IMR-90 (cell line): ENCODE measurements at places on chromosomes 4 and X. TPM values are rescaled to one million over a fixed set of nuclear protein-coding genes. Genes with fewer than 3 reads are reported as not detected.
A peak's percentile ranks its signal among the peaks of the same experiment; 100 is the strongest.

GRCh38 chr4:139763672-139764071 is 98.1 kb downstream of the MGST2 start:
- no peak for DNase-seq

- DNase-seq, result no peak
Observed at GRCh38 chrX:78514852-78515251, 144.3 kb downstream of the RTL3 start.

GRCh38 chr4:151324124-151324751 is 1.2 kb downstream of the SH3D19 start:
- no peak for DNase-seq

CD40LG gene
- total RNA-seq, result not detected in 2 replicates

BMX gene
- total RNA-seq, result not detected in 2 replicates

MAGEA1 gene
- total RNA-seq, result not detected in 2 replicates

DNA sequence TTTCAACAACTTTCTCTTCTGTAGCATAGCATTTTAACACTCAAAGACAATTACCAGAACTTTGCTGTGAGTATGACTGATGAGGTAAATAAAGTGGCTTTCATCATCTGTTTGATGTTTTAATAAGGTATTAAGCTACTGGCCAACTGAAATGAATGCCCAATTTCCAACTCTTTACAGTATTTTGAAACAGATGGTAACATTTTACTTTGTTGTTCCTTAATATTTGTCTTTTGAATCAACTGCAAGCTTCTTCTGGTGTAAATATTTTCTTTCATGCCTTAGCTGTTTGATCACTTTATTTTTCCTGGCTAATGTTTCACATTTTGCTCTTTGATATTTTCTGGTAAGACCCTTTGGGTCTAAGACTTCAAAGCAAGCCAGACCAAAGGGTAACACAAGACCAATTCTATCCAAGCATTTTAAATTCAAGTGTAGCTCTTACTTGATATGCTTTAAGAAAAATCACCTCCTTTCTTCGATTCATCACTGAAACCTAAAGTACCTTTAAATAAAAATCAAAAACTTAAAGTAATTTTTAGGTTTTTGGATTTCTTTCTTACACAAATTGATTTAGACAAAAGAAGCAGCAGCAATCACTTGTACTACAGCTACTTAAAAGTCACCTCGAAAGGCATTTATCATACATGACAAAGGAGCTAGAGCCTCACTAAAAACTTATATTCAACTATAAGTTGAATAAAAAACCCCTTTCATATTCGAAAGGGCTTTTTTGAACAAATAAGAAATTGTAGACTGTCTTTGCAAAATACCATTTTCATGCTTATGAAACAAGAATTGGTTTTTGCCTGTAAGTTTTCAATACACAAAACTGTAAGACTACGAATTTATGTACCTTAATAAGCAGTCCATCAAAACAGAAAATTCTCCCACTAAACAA is 57.6 kb downstream of the TBCK start:
- peak; percentile 7 for DNase-seq

NOCT gene
- total RNA-seq, result 30.8 and 41.4 TPM in 2 replicates

HSFX2 gene
- total RNA-seq, result not detected in 2 replicates

DNA sequence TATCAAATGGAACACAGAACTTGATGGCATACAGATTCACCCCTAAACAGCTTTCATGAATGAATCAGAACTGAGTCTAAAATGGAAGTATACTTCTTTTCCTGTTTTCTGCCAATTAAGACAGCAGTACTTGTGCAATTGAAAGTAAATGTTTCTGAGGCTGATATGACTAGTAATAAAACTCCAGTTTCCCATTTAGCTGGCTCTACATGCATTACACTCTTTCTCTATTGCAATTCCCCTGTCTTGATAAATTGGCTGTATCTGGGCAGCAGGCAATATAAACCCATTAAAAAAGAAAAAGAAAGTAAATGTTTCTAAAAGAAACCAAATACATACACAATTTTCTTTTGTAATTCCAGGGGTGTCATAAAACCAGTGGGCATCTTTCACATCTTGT is 4.6 kb downstream of the NOA1 start:
- DNase-seq, result no peak

GRCh38 chr4:186368281-186368680 is 102.3 kb downstream of the F11 start:
- DNase-seq, result no peak

C4orf51 gene
- not detected in 2 replicates for total RNA-seq

DNA sequence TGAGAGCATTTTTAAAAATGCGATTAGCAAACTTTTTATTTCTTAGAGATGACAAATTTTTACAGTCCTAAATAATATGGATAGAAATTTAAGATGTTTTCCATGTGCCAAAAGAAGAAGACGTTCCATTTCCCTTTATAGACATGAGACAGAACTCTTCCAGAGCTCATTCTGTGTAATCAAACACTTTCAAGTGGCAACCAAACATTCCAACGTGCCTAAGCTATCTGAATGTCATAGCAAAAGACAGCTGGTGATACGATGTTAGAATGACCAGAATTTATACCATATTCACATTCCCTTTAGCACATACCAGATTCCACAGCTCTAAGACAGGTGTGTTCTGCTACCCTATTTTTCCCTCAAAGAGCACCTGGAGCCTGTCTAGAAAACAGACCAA is 133.2 kb downstream of the ENOX2 start:
- no peak for DNase-seq

- DNase-seq, result no peak
Observed at GRCh38 chrX:57822398-57822797, 87.9 kb downstream of the ZXDA start.

DNA sequence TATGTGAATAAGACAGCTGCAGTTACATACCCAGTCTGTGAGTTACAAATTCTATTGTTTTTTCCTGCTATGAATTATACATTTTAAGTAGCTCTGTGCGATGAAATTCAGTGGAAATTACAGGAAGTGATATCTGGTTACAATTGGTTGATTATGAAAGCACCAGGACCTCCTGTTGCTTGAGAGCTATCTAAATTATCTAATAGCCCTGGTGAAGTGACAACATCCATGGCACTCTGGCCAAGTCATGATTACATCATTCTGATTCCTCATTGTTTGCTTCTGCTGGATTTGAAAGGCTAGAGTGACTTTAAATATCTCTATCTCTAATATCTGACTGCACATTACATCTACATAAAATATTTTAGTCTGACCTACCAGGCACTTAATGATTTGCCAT is 515.0 kb downstream of the CFAP47 start:
- peak; percentile 20 for DNase-seq

DNA sequence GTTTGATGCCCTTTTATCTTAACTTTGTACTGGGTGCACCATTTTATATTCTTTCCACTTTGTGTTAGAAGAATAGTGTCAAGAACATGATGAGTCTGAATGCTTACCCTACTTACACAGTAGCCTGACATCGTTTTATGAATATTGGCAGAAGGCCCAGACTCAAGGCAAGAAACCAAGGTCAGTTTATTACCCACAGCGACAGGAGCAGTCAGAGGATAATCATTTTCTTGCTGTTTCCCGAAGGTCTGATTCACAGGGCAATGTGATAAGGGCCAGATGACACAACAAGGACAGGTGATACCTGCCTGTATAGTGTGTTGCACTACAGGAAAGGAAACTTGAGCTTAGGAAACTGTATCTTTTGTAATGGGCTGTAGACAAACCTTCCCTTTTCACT is 417.4 kb downstream of the SPOCK3 start:
- DNase-seq, result no peak

NR0B1 gene
- total RNA-seq, result not detected in 2 replicates

DNA sequence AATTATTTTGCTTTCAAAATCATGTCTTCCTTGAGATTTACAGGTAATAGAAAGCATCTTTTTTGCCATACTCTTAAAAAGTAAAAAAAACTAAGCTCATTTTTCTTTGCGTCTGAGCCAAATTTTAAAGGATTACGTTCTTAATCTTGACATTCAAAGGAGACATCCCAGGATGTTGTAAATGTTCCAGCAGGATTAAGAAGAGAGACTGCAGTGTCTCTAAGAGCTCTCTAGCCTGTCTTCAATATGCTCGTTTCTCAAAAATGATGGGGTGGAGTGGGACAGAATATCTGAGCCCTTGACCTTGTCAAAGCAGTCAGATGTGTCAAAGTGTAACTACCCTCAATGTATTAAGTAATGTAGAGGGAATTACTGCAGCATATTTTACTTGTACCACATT is 363.3 kb downstream of the PCDH7 start:
- no peak for DNase-seq

RASSF6 gene
- not detected in 2 replicates for total RNA-seq

RPL34 gene
- 590 and 1,435 TPM in 2 replicates for total RNA-seq

MAB21L2 gene
- total RNA-seq, result 11.7 and 12.0 TPM in 2 replicates

SYN1 gene
- under 0.01 TPM in 2 replicates for total RNA-seq

GRCh38 chr4:182825786-182826185 is 91.4 kb downstream of the DCTD start:
- no peak for DNase-seq

- DNase-seq, result no peak
Observed at GRCh38 chrX:103275947-103276567, 493 bp downstream of the TCEAL5 start.

DNA sequence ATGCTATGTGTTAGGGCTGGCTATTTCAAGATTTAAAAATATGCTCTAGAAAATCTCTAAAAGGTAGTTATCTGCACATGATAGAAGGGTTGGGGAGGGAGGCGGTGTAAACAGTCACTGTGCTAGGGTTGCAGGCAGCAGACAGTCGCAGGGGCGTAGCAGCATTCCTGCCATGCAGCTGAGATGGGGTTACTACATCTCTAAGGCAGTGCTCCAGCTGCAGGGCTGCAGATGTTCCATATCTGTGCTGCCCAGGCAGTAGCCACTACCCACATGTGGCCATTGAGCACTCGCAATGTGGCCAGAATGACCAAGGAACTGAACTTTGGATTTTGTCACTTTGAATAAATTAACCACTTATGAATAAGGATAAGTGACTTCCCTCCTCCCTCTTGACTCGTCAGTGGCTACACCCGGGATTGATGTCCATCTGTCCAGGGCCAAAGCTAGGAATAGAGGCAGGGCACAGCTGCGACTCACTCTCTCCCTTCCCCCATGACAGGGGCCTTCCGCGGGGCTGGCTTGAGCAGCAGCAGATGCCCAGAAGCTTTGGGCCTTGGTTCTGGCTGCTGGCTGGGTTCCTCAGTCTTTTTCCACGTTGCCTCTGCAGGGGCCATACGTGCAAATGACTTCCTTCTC is 79.4 kb upstream of the CLDN34 start:
- DNase-seq, result no peak

GRCh38 chrX:117538178-117539089 is 578.2 kb downstream of the KLHL13 start:
- DNase-seq, result no peak

DNA sequence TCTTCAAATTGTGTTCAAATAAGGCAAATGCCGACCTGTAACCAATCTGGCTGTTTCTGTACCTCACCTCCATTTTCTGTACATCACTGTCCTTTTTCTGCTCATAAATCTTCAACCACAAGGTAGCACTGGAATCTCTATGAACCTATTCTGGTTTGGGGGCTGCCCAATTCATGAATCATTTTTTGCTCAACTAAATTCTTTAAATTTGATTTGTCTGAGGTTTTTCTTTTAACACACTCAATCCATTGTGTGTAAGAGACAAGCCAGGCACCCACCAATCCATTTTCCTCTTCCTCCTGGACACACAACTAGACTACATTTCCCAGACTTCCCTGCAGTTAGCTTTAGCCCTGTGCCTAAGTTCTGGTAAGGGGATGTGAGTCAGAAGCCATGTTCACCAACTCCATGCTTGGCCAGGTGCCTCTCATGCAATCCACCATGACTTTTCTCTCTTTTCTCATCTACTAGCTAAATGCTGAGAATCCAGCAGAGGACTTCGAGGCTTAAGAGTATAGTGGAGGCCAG is 193.2 kb upstream of the KLF3 start:
- no peak for DNase-seq

DNA sequence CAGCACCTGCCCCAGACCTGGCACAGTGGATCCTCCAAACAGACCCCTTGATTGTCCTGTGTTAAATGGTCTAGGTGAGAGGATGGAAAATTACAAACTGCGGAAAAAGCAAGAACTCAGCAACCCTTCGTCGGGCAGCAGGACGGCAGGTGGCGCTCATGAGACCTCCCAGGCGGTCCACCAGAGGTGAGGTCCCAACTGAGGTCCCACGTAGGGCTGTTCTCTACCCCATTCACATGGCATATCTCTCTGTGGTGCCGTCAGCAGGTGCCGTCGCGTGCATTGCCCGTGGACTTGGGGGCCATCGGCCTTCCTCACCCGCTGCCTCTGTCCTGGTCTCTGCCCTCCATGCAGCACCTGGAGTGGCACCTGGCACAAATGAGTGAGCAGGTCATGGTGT is 88.2 kb downstream of the CRMP1 start:
- no peak for DNase-seq

GRCh38 chr4:101037249-101037648 is 310.1 kb downstream of the PPP3CA start:
- no peak for DNase-seq

- DNase-seq, result no peak
Observed at GRCh38 chrX:72141372-72142004, 9.8 kb upstream of the RTL5 start.

PABPC4L gene
- 0.72 and 1.1 TPM in 2 replicates for total RNA-seq

- no peak for DNase-seq
Observed at GRCh38 chrX:107674480-107675364, 46.4 kb downstream of the PRPS1 start.

- no peak for DNase-seq
Observed at GRCh38 chrX:79559290-79559689, 192.2 kb upstream of the ITM2A start.

DNA sequence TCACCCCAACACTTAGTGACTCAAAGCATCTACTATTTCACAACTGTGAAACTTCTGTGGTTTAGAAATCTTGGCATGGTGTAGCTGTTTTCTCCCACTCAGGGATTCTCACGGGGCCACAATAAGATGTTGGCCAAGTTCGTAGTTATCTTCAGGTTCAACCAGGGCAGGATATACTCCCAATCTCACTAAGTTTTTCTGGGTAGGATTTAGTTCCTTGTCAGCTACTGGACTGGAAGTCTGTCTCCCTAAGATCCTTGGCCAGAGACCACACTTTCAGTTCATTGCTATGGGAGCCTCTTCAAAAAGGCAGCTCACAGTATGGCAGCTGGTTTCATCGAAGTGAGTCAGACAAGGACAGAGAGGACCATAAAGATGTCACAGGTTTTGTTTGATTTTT is 111.7 kb upstream of the PDHA2 start:
- no peak for DNase-seq

DNA sequence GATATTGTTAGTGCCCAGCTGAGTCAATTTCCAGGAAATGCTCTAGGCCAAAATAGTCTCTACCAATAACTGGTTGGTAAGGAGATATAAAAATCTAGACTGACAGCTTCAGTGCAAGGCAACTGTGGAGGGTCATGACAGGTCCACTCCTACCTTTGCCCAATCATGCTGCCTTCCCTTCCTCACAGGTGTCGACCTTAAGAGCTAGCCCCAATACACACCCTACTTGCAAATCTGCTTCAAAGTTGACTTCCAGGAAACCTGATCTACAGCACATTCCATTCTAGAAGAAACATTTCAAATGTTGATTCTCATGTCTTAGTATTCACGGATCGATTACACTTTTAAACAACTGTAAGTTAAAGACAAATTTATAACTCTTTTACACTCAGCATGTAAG is 1455.5 kb downstream of the TECRL start:
- no peak for DNase-seq

- no peak for DNase-seq
Observed at GRCh38 chr4:107213410-107213809, 177.3 kb upstream of the DKK2 start.

MRPS18C gene
- total RNA-seq, result 8.6 and 23.9 TPM in 2 replicates
